ENCODE measurements at places on chromosomes 12 and 14. TPM values are rescaled to one million over a fixed set of nuclear protein-coding genes. Genes with fewer than 3 reads are reported as not detected.
A peak's percentile ranks its signal among the peaks of the same experiment; 100 is the strongest.

DNA sequence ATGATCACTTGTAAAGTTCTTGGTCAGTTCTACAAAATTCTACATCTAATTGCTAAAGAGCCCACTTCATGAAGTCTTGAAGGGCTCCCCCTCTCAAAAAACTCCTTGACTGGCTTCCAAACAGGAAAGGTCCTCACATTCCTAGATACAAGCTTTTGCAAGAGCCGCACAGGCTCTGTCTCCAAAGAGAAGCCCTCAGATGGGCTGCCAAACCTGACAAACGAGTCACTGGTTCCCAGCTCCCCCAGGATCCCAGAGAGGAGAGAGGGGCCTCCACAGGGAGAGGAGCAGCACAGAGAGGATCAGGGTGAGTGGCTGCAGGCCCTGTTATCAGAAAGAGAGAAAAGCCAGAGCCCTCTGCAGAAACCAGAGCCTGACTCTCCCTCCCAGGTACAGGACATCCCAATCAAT lies 5.8 kb downstream of the NID2 start:
- peak; percentile 69 for DNase-seq

- DNase-seq, result peak; percentile 89
These were observed 4.2 kb downstream of the RDH5 start for GRCh38 chr12:55724226-55724939.

NAP1L1 gene
- total RNA-seq, result 267 TPM

MMP19 gene
- total RNA-seq, result 2.9 TPM

DNA sequence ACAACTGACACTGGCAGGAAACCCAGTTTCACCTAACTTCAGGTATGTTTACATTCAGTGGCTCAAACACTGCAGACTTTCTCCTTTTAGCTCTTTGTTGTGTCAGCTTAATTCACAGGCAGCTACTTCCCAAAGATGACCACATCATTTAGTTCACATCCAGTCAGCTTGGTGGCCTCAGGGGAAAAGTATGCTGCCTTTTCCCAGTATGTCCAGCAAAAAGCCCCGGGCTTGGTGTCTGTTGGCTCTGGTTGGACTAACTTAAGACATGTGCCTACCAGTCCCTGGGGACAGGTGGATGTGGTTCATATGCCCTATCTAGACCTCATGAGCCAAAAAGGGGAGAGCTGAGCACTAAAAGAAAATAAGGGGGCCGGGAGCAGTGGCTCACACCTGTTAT lies 56.4 kb downstream of the GOLGA5 start:
- no peak for DNase-seq

CPNE6 gene
- not detected for total RNA-seq

GRCh38 chr14:50516091-50516490 lies 16.3 kb downstream of the MAP4K5 start:
- DNase-seq, result no peak

- DNase-seq, result no peak
These were observed 33.9 kb downstream of the MIA2 start for GRCh38 chr14:39267608-39268005.

DNA sequence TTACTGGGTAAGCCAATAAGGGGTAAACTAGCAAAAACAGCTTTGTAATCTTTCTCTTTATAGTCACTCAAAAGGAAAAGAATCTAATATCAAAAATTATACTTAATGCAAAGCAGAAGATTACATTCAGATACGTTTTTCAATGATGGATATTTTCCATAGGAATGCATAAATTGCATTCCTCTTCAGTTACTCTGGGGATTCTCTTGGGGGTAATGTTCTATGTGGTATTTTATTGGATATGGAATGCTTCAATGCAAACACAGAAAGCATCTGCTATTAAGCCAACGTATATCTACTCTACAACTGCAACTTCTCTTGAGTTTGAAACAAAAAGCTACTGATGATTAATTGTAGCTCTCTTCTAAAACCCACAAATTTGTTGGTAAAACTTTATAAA lies 106.0 kb downstream of the SLC41A2 start:
- no peak for DNase-seq

CD69 gene
- 0.32 TPM for total RNA-seq

DNA sequence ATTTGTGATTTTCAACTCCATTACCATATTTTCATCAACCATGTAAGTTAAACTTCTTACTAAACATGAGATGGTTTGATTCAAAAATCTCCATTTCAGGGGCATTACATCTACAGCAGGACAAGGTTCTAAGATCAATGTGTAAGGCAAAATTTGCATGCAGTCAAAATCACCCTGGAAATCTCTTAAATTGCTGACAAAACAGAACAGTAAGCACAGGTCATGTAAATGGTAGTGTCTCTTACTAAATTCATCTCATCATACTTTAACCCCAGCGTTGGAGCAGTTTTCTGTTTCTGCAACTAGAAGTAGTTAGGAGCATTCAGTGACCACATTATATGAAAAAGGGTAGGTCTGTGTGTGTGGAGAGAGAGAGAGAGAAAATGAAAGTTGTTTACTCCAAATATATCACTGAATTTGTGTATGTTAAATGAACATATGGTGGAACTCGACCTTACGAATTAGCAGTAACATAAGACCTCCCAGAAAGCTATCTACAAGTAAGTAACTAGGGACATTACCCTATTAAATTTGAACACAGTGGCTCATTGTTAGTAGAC lies 227.5 kb downstream of the SSPN start:
- DNase-seq, result no peak

- no peak for DNase-seq
These were observed 1.5 kb downstream of the BLOC1S1 start for GRCh38 chr12:55717011-55718007.

KLRB1 gene
- total RNA-seq, result 0.38 TPM

DNA sequence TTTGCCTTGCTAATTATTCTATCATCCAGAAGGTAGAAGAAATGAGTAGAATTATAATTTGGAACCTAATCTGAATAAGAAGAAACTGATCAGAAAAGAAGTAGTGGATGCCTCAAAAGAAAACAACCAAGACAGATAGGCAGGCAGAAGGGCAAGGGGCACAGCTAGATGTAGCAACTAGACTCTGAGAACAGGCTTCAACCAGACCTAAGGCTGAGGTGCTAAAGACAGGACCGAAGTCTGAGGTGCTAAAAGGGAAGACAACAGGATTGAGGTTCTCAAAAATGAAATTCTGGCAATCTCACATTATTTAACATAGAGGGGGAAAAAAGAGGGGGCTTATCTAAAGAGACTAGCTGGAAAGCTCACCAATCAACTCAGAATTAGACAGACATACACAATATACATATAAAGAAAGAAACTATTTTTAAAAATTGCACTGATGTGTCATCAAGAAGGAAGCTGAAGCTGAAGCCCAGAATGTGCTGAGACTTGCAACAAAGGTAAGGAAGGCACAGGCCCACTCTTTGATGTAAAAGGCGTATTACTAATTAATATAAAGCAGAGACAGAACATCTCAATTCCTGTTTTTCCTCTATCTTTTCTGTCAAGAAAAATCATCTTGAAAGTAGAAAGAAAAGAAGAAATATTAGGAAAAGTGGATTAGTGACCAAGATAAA lies 43.8 kb upstream of the CSRNP2 start:
- DNase-seq, result no peak

GRCh38 chr12:72448089-72448488 lies 175.9 kb downstream of the TRHDE start:
- no peak for DNase-seq

DNA sequence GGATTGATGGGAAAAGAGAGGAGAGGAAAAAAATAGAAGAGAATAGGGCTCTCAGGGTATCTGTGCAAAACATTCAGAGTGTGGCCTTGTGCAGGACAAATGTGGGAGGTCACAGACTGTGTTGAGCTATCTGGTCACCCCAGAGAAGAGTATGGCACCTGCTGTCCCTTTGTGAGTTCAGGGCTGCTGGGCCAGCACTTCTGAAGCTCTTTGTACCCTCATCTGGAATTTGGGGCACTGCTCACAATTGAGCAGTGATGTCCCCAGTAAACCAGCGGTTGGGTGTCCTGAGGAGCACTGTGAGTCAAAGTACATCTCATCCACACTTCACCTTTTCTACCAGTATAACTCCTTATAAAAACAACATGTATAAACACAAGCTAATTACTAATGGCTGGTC lies 2.6 kb upstream of the KRT81 start:
- no peak for DNase-seq

DNA sequence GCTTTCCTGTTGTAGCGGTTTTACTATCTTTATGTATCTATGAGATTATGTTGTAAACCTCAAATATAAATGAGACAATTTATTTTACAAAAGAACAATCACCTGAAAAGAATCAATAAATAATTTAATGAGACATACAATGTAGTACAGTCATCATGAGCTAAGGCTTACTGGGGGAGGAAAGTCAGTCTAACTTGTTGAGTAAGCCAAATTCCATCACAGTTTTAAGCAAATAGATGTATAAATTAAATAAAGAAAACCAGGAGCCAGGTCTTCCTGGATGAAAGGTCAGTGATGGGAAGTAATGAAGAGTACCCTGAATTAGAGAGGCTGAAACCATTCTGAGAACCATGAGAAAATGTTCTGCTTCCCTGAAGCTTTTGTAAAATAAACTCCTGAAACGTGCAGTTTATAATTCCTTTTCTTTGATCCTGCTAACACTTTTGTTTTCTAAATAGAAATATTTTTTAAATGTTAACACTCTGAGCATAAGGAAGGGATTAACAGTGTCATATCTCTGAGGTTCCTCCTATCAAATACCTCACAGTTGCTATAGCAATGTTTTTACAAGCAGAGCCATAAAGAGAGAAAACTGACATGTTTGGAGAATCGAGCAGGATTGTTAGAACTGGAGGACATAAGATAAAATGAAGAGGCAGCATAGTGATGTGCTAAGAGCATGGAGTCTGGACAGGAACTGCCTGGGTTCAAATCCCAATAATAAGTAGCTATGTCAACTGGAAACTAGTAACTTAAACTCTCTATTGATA lies 444.9 kb upstream of the FOXG1 start:
- no peak for DNase-seq

DNA sequence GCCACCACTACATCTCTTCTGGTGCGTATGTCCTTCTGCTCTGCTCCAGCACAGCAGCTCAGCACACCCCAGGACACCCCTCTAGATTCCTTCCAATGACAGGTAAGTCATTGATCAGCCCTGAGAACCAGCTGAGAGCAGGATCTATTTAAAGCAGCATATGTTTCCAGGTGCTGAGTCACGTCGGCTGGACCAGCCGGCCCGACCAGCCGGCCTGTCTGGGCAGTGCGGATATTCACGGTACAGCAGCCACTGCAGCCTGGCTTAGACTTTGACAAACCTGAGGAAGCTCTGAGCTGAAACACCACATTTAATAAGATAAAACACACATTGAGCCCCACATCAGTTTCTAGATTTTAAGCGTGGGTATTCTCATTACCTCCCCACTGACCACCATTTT lies 31.8 kb upstream of the RPH3A start:
- no peak for DNase-seq

HSPB8 gene
- 572 TPM for total RNA-seq

C12orf56 gene
- total RNA-seq, result not detected

CCNK gene
- total RNA-seq, result 29.2 TPM

- no peak for DNase-seq
These were observed 13.9 kb upstream of the ATP2A2 start for GRCh38 chr12:110266980-110267620.

All from Right ventricle myocardium inferior (tissue), 1 donor.